ENCODE measurements at places on chromosomes 7 and 10. TPM values are rescaled to one million over a fixed set of nuclear protein-coding genes. Genes with fewer than 3 reads are reported as not detected.
A peak's percentile ranks its signal among the peaks of the same experiment; 100 is the strongest.

EN2 gene
- under 0.01 TPM for total RNA-seq

GRCh38 chr10:28177944-28178637 is 124.8 kb downstream of the MPP7 start:
- DNase-seq: no peak

TLL2 gene
- total RNA-seq: 0.20 TPM

- no peak for DNase-seq
Observed at GRCh38 chr10:23150091-23150490, 42.0 kb upstream of the PTF1A start.

DNA sequence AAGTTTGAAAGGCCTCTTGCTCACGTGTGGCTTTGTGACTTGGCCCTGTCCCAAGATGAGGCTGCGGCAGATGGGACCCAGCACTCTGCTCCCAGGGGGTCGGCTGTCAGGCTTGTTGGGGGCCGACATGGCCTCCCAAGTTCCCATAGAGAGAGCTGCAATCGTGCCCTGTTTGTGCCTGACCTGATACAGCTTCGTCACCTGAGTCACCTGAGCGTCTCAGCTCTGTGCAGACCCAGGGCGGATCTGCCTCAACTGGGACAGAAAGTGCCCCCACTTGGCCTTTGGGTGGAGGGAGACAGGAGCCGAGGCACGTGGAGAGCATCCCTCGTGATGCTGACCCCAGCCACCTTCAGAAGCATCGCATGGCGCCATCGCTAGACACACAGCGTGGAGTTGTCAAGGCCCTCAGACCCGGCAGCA is 21.7 kb downstream of the PAPOLB start:
- DNase-seq: no peak

CALHM3 gene
- not detected for total RNA-seq

GRCh38 chr7:7681191-7681935 is 37.0 kb downstream of the RPA3 start:
- DNase-seq: peak; percentile 54

C1QL3 gene
- 0.10 TPM for total RNA-seq

DDX56 gene
- 45.4 TPM for total RNA-seq

GRCh38 chr10:5947471-5948207 is 29.7 kb downstream of the IL15RA start:
- DNase-seq: no peak

ACHE gene
- 9.8 TPM for total RNA-seq

DNA sequence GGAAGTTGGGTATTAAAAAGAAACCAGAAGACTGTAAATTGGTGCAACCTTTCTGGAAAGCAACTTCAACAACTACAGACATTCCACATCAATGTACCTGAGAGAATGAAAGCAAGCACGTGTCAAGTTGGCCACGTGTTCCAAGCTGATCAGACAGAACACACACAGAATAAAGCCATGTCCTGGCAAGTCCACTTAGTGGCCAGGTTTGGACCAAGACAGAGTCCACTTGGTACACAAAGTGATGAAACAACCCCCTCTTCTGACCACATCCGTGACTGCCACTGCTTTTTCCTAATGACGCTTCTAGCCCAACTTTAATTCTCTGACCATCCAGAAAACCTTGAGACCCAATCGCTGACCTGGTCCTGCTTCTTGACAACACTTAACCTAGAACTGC is 109.4 kb downstream of the ABLIM1 start:
- DNase-seq: no peak

DNA sequence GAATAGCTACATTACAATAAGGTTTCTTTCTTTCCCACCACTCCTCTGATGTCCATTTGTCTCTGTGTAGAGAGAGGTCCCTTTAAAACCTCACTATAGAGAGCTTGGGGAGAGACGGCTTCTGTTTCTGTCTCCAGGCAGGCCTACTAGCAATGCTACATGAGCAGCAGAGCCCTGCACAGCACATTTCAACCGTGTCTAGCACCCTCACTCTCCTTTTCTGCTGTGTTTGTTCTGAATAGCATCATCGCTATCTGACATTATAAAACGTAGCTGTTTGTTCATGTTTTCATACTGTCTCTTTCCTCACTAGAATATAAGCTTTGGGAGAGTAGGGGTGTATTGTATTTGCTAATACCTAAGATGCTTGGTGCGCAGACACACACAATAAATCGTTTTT is 487.8 kb upstream of the DPP6 start:
- DNase-seq: no peak

GRCh38 chr7:151631953-151632749 is 112.5 kb upstream of the RHEB start:
- peak; percentile 38 for DNase-seq

DNA sequence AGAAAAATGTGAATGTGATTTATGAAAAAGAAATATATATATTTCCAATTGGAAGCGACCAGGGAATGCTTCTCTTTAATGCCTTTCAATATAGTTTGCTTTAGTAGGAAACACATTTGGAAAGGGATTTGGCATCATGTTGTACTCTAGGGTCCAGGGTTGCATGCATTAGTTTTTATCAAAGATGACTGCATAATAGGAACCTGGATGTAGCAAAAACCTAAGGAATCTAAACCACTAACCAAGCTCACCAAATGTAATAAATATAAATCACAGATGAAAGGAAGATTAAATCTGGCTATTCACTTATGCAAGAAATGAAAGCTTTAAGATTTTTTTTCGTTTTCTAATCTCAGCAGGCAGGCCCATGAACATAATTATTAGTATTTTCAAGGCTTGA is 120.0 kb downstream of the ATXN7L1 start:
- no peak for DNase-seq

DNA sequence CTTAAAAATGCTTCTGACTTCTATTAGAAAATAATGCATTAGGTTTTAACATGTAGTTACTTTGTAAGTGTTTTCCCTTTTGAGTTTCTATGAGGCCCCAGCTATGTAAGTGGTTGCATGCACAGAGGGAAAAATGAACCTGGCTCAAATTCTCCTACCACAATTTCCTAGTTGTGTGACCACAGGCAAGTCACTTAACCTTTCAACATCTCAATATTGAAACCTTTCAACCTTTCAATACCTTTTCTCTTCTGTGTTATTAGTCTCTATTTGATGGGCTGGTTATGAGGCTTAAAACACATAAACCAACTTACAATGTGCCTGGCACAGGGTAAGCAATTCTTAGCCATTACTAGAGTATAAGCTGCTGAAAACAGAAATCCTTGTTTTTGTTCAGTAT is 203.0 kb downstream of the KCND2 start:
- DNase-seq: no peak

DNA sequence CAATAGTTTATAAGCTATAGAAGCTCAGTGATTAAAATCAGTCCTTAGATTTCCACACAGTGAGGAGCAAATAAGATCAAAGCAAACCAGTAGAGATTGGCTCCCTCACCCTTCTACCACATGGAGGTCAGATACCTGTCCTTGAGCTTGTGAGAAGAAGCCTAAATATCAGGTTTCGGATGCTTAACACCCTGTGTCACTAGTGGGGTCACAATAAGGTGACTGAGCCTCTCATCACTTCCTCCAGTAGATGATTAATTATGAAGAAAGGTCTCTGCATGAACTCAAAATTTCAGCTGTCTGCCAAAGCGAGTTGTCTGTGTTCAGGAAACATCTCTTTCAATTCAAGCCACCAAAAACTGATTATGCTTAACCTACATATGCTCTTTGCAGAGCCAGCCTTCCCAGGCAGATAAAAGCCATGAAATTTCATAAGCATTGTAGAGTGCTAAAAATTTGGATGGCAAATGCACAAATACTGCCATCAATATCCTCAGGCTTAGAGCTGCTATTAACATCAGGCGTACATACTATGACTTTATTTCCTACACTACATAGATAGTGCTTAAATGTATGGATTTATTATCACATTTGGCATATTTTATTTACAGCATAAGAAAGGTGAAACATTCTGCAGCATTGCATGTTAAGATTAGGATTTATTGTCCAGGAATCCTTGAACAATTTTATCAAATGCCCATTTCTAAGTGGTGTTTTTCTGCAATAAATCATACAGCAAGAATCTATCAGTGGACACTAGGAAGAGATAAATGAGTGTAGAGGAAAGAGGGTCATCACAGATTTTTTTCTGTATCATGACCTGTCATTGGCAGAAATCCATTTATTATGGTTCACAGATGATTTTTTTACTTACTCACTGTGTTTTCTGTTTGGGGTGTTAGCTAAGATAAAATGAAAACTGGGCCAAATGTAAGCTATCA is 285.1 kb upstream of the SP8 start:
- DNase-seq: no peak

GRCh38 chr10:6145166-6145987 is 56.5 kb downstream of the RBM17 start:
- no peak for DNase-seq

GRCh38 chr7:3043544-3044371 is at the start of gene CARD11:
TSS of gene CARD11 (minus strand) at chr7:3043867. CDS start at chr7:2958506, 85,361 bp downstream.
- no peak for DNase-seq

H2BK1 gene
- total RNA-seq: not detected

WIPF3 gene
- total RNA-seq: 0.59 TPM

GRCh38 chr7:80876894-80877414 is 41.9 kb downstream of the SEMA3C start:
- no peak for DNase-seq

DNA sequence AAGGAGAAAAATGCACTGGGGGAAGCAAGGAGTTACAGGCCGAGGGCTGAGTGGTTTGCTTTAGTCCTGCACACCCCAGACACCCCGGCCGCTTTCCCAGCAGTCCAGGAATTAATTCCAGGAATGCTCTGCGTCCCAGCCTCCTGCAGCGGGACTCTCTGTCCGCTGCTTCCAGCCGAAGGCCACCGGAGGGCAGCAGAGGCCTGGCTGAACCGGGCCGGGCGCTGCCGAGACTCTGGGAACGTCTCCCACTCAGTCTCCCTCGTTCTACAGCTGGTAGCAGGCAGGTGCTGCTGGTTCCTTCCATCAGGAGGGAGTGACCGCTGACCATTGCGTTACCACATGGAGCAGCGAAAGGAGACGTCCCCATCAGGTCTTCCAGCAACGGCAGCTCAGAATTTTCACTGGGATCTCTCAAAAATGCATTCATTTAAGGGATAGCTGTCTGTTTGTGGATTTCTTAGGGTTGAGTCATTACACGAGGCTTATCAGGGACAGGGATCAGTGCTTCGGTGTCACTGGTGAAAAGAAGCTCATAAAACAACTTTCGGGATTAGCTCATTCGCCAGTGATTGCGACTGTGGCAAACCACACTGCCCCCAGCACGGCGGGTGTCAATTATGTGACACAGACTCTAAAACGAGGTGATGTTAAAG is 24.9 kb upstream of the PITRM1 start:
- DNase-seq: peak; percentile 71

CYP26C1 gene
- total RNA-seq: not detected

AKR1C8 gene
- total RNA-seq: 1.5 TPM

GSDME gene
- 6.9 TPM for total RNA-seq

CYP3A5 gene
- total RNA-seq: 24.9 TPM

MOGAT3 gene
- total RNA-seq: not detected

- DNase-seq: no peak
Observed at GRCh38 chr7:88020953-88021665, 87.1 kb downstream of the ADAM22 start.

RSPH10B gene
- total RNA-seq: 0.20 TPM

- DNase-seq: no peak
Observed at GRCh38 chr10:129531969-129532660, 65.1 kb downstream of the MGMT start.

CFAP46 gene
- 0.39 TPM for total RNA-seq

CRPPA gene
- total RNA-seq: 4.1 TPM

KEL gene
- total RNA-seq: 4.5 TPM

C10orf62 gene
- 0.20 TPM for total RNA-seq

GRCh38 chr10:132836248-132836831 is 50.4 kb upstream of the NKX6-2 start:
- DNase-seq: no peak

- DNase-seq: no peak
Observed at GRCh38 chr7:1359051-1359400, 100.2 kb downstream of the MICALL2 start.

CALHM2 gene
- total RNA-seq: 11.1 TPM

GRCh38 chr7:128731184-128731583 is 8.0 kb upstream of the CALU start:
- no peak for DNase-seq

CALML3 gene
- 9.8 TPM for total RNA-seq

- peak; percentile 41 for DNase-seq
Observed at GRCh38 chr7:40133561-40134427, 628 bp downstream of the MPLKIP start.

DNA sequence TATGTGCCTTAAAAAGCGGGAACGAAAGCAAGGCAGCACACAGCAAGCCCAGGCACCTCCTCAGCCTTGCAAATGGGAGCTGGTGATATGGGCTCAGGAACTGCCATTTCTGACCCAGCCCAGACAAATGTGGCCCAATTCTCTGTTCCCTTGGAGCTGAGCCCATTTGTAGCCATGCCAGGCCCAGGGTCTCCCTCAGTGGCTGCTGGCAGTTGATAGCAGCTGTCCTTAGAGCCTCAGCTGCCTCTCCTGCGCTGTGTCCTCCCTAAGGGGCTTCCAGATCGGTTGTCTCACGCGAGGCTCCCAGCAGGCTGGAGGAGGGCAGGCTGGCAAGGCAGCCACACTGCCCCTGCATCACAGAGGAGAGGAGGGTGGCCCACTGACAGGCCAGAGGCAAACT is 275.8 kb downstream of the KCNMA1 start:
- DNase-seq: no peak

DNA sequence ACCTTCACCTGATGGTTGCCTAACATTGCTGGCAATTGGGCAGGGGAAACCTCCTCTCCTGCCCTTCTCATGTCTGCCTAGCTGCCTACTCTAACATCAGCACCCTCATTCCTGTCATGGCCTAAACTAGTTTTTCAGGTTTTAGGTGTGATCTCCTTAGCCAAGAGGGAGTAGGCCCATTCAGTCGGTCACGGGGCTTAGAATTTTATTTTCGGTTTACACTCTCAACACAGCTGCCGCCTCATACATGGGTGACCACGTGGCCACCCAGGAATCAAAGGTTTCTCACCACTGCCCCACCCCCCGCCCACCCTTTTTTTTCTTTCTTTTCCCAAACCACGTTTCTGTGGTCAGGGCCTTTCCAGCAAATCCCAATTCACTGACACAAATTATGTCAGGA is 97.2 kb downstream of the RALA start:
- DNase-seq: no peak

GRCh38 chr7:30202671-30203070 is 67.9 kb downstream of the MTURN start:
- no peak for DNase-seq

DNA sequence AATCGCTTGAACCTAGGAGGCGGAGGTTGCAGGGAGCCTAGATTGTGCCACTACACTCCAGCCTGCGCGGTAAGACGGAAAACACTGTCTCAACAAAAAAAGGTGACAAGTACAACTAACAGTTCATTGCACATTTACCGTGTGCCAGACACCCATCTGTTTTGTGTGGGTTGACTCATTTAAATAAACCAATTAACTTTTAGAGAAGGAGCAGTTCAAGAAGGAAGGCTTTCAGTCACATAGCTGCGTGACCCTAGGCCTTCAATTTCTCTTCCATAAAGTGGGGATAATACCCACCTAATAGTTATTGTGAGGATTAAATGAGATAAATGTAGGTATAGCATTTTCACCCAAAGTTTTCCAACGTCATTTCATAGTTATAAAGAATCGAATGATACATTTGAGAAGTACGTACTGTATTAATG is 52.3 kb upstream of the KDM7A start:
- no peak for DNase-seq
